ENCODE measurements at places on chromosomes 6 and 20. TPM values are rescaled to one million over a fixed set of nuclear protein-coding genes. Genes with fewer than 3 reads are reported as not detected.

DNA sequence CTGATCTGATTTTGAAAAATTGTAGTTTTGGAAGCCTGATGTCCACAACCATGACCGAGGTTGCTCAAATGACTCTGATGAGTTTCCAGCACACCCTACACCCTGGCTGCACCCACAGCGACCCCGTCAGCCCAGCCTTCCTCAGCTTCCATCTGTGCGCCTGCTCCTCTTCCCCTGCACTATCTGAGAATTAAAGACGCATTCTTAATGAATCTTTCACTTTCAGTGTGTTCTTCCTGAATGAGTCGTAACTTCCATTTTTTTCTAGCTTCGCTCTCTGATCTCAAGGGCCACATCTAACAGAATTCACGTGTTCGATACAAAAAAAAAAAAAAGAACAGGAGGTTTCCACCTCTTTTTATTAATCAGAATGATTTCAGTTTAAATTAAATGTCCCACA is 21.3 kb upstream of the RREB1 start:
- DNase-seq, result peak; percentile 39

DNA sequence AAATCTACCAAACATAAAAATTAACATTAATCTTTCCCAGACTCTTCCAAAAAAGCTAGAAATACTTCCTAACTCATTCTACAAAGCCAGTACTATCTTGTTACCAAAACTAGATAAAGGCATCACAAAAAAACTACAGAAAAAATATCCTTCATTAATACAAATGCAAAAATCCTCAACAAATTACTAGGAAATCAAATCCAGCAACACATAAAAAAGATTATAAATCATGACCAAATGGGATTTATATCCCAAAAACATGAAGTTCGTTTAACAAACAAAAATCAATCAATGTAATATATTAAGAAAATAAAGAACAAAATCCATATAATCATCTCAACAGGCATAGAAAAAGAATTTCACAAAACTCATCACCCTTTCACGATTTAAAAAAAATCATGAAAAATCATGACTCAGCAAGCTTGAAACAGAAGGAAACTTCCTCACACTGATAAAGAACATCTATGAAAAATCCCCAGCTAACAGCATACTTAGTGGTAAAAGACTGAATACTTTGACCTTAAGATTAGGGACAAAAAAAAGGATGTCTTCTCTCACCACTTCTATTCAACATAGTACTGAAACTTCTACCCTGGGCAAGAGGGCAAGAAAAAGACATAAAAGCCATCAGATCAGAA is 43.2 kb downstream of the RANBP9 start:
- DNase-seq, result no peak

- DNase-seq, result no peak
These were observed 1444.3 kb upstream of the ADGRB3 start for GRCh38 chr6:67190733-67191132.

DNA sequence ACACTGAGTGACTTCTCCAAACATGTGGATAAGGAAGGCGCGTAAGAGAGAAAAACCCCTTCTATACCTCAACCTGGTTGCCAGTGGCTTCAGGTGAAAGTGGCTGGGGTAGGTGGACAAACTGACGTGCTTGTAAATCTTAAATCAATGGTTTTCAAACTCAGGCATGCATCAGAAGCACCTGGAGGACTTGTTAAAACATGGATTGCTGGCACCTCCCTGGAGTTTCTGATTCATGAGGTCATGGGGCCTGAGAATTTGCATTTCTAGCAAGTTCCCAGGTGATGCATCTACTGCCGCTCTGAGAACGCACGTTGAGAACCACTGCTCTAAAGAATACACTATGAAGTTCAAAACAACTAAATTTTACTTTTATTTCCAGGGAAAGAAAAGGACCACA is 31.9 kb upstream of the TAB2 start:
- DNase-seq, result no peak

DNA sequence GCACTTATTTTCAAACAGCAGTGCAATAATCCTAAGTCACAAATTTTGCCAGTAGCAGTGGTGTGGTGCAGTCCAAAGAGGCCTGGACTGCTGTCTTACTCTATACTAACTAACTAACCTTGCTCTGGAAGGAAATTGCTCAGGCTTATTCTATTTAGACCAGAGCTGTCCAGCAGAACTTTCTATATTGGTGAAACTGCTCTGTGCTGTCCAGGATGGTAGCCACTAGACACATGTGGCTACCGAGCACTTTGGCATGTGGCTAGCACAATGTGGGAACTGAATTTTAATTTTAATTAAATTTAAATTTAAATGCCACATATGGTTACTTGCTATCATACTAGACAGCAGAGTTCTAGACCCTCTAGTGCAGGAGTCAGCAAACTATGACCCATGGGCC is 27.1 kb upstream of the FBXO9 start:
- DNase-seq, result no peak

- DNase-seq, result no peak
These were observed 343.5 kb downstream of the TAF4 start for GRCh38 chr20:61722146-61722678.

DNA sequence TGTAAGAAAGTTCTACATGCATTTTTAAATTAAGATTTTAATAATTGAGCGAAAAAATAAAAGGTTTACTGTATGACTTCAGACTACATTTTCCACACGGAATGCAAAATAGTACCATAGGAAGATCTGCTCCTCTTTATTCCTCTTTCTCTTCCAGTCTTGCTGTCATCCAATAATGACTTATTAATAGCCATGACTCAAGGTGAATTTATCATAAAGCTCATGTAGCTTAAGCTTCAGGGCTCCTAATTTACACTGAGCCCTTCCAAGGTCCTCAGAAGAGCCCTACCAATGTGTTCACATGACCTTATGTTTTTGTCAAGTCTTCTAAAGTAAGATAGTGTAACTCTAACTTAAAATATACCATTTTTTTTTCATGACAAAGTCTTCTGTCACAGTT is 510.1 kb downstream of the PHF3 start:
- no peak for DNase-seq

GRCh38 chr6:84220809-84221409 is 6.5 kb downstream of the CEP162 start:
- no peak for DNase-seq

- DNase-seq, result no peak
These were observed 72.6 kb upstream of the CITED2 start for GRCh38 chr6:139446768-139447655.

DNA sequence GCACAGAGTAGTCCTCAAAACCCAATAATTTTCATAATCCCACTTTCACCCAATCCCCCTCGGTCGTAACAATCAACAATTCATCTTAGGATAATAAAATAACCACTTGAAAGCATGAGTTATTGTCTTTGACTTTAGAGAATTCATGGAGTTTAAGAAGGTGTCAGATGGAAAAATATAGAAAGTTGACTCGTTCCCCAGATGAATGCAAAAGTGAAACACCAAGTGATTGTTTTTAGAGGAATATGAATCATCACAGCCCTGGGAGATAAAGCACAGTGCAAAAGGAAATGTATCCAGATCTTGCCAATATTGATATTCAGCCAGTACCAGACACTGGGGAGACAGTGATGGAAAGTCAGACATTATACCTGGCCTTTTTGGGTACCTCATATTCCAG is 860.5 kb downstream of the DHX35 start:
- no peak for DNase-seq

DNA sequence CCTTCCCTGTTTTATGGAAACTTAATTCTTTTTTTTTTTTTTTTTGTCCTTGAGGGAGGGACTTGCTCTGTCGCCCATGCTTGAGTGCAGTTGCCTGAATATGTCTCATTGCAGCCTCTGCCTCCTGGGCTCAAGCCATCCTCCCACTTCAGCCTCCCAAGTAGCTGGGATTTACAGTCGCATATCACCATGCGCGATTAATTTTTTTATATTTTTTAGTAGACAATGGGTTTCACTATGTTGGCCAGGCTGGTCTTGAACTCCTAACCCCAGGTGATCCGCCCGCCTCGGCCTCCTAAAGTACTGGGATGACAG is 654 bp downstream of the TMEM14C start:
- no peak for DNase-seq

DNA sequence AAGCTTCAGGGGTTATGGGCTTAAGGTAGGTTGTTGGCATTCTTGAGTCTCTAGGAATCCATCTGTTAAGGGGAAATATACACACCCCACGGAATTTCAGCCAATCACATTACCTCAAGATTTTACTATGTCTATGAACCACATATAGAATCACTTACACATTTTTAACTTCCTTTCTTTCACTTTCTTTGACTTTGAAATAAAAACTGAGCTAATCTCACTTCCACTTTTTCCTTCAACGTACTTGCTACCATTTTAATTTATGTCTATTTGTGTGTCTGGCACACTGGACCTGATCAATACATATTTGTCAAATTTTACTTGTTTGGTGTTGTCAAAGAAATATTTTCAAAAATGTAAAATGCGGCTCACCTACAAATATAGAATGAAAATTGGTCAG is 545.4 kb upstream of the JAG1 start:
- no peak for DNase-seq

GRCh38 chr6:37503309-37503965 is 3.7 kb upstream of the CCDC167 start:
- no peak for DNase-seq

DNA sequence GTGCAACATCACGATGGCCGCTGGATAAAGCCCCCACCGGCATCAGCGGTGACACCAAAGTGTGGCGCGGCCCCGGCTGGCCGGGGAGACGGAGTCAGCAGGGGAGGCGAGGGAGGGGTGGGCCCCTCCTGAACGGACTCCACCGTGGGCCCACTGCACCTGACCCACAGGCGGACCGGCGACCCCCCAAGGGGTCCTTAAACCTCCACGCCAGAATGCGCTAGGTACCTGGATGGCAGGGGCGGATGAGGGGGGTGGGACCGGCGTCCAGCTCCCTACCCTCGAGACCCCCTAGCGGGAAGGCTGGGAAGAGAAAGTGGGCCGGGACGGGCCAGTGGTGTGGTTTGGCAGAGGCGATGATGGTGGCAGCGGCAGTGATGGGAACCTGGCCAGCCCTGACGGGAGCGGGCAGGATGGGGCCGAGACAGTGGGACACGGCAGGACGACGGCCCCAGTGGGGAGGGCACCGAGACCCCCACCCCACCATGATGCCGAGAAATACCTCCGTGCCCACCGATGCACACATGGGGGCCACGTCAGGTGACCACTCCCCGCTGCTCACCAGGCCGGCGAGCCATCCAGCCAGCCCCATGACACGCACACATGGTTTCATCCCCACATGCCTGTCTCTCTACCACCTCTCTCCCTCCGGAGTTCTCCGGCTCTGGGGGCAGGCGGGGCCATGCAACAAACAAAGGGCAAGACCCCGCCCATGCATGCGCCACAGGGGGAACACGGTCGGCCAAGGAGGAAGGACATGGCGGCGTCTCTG is 771.9 kb upstream of the DEFB115 start:
- no peak for DNase-seq

DNA sequence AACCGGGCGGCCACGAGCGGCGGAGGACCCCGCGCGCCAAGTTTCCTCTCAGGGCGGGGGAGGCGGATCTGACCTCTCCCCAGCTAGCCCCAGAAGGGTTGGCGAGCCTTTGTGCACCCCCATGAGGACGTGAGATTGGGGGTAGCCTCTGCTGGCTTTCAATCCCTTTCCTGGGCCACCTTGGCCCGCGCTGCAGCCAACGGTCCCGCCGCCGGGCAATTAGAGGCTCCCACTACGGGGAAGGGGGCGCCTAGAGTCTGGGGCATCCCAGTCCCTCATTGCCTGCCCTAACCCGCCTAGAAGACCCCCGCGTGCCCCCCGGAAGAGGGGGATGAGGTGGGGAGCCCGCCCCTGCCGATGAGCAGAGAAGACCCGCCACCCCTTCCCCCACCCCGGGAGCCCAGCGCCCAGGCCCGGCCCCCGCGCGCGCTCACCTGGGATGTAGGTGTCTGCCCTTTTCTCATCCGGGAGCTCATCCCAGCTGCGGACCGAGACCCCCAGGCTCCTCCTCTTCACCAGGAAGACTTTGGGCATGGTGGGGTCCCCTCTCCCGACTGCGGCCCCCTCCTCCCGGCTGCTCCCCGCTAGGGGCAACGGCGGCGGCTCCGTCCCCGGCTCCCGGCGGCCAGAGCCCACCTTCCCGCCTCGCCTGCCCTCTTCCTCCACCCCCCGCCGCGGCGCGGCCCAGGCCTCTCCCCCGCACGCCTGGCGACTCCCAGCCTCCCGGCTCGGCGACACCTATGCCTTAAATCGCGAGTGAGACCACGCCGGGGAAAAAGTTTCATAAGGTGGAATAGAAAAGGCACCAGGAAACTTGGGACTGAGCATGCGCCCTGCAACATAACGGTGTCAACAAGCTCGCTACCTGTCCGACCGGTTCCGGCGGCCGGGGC is at the start of gene OVOL2:
TSS of gene OVOL2 (minus strand) at position 816 of the 893 bp plus-strand sequence. CDS start at position 534, 282 bp downstream.
- DNase-seq, result no peak

DNA sequence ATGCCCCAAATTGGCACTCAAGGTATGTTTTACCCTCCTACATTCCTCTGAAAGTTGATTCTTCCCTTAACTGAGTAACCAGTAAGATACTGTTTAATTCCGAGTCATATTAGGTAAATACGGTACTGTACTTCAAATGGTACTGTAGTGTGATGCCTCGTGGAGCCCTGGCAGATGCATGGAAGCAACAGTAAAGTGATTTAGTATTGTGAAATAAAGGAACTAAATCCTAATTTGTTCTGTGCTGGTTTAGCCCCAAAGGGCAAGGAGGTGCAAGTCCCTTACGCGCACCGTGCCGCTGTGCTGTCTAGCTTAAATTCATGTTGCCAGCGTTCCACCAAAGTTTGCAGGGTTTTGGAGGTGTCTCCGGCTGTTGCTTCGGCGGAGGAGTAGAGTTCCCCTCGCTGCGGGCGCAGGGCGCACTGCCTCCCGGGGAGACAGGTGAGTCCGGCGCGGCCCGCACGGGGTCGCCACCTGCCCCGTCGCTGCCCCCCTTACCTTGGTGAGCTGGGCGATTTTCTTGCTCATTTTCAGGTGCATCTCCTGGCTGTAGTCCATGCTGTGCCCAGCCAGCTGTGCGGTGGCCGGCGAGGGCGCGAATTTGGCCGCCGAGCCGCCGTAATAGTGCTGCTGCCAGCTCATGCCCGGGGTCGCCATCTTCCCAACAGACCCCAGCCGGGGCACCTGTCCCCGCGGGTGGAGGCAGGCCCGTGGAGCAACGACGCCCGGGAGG is 655 bp downstream of the FAM184A start:
- DNase-seq, result no peak

GRCh38 chr6:142242269-142242668 is 59.5 kb upstream of the ADGRG6 start:
- DNase-seq, result no peak

L3MBTL1 gene
- 29.3 TPM for total RNA-seq

SMIM26 gene
- 96.7 TPM for total RNA-seq

RIPOR3 gene
- 24.5 TPM for total RNA-seq

EYS gene
- not detected for total RNA-seq

TMEM200A gene
- total RNA-seq, result 5.7 TPM

KLHDC3 gene
- total RNA-seq, result 74.1 TPM

PRR18 gene
- 0.21 TPM for total RNA-seq

FERMT1 gene
- total RNA-seq, result 0.78 TPM
